ENCODE measurements at places on chromosomes 3 and 15.

DNA sequence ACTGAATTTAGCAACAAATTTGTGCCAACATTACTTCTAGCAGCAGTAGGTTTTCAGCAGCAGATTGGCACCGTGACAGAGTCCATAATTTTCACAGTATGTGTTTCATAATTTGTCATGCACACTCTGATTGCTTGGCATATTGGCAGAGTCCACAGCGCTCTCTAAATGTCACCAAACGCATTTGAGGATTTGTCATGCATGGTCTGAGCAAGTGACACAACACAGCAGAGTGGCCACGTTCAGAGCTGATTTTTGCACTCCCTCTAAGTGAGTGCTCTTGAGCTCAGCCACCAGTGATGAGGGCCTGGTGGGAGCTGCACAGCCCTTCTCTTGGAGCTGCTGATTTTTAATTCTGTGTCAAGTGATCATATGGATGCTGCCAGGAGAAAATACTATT, 1270.8 kb downstream of the ROBO1 start:
- no peak for DNase-seq

DNA sequence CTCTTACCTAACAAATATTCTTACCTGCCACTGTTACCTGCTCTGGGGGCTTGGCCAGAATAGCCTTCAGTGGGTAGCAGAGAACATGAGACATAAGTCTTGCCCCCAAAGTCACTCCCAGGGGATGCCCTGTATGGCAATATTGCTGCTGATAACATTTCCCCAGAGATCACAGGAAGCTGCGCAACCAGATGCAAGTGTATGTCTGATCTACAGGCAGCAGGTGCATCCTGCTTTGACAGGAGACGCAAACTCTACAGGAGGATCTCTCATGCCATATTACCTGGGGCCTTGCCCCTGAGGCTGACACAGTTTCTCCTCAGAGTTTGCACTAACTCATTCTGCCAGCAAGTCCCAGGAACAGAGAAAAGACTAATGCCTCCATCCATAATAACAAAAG, 174.4 kb upstream of the LPP start:
- DNase-seq = no peak

- DNase-seq = no peak
These were observed 473.7 kb downstream of the LPP start for GRCh38 chr3:188627652-188628051.

DNA sequence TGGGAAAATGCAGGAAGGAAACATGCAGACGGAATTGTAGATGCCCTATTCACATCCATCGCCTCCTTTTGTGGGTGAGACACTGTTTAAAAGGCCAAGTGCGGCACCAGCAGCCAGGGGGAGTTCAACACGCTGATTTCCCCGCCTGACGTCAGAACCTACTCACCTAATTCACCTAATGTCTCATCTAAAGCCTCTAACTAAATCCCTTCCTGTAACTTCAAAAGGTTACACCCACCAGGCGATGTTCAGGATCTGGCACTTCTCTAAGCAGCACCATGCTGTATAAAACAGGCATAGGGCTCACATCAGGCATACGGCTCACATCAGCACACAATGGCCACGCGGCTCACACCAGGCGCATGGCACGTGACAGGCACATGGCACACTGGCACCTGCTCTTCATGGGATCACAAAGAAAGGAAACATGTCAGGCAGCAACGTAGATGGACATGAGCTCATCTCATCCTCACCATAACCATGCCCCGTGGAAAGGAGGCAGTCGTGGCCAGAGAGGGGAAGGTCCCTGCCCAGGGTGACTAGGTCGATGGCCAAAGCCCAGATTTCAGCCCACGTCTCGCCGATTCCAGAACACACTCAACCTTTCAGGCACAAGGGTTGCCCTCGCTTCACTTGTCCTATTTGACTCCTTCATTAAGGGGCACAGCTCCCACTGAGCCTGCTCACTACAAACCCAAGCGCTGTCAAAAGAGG, 21.7 kb downstream of the XXYLT1 start:
- DNase-seq = no peak

DNA sequence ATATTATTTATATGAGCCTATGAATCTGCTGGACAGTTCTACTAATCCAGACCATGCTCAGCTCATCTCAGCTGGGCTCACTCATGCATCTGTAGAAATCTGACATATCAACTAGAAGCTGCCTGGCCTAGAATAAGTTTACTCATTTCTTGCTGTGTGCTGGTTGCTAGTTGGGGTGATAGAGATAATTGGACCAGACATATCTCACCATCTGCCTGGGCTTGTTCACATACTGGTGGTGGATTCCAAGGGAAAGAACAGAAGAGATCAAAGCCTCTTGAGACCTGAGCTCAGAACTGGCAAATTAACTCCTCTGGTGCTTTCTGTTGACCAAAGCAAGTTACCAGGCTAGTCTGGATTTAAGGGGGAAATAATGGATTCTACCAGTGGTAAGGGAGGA, 109.1 kb downstream of the NSUN3 start:
- no peak for DNase-seq

DNA sequence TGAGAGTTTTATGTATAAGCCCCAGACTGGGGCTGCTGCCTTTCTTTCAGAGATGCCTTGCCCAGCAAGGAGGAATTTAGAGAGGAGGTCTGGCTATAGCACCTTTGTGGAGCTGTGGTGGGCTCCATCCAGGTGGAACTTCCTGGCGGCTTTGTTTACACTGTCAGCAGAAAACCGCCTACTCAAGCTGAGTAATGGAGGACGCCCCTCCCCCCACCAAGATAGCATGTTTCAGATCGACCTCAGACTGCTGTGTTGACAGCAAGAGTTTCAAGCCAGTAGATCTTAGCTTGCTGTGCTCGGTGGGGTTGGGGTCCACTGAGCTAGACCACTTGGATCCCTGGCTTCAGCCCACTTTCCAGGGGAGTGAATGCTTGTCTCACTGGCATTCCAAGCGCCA, 155.6 kb downstream of the STXBP5L start:
- DNase-seq = no peak

GRCh38 chr3:159763602-159764489, 224.8 kb upstream of the IL12A start:
- DNase-seq = no peak

DNA sequence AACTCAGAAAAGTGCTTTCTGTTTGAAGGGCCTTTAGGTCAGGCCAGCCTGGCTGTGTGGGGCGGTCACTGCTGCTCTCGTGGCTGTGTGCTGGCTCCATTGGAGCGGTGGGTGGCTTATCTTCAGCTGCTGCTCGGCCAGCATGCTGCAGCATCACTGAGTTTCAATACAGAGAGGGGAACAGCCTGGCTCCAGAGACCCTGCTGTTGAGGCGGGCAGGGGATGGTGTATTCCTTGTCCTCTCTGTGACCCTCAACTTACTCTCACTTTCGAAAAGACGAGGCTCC, 248.5 kb upstream of the ONECUT1 start:
- no peak for DNase-seq

DNA sequence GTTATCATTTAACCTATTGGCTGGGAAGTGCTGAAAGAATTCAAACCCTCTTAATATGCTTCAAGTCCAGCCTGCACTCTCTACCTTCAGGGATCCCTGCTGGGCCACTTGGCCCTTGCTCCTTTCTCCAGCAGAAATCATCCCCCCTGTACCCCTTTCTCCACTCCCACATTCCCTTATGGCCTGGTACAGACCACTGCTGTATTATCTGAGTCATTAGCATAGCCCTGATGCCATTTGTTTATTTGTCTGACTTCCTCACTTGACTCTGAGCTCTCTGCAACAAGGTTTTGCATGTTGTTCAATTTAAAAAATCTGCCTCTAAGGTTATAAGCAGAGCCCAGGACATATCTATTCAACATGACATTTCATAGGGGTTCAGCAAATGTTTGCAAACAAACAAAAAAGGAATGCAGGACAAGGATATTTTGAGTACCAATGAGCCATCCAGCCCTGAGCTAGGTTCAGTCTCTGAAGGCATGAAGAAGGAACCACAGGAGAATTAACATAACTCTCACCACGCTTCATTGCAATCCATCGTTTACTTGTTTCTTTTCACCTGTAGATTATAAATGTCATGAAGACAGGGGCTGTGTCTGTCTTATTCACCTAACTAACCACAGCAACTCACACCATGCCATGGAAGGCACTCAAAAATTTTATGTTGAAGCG, 26.6 kb upstream of the HES1 start:
- DNase-seq = no peak

GRCh38 chr15:65873256-65873655, 4.0 kb downstream of the RAB11A start:
- DNase-seq = no peak

GRCh38 chr15:100570275-100570674, 31.7 kb downstream of the LINS1 start:
- DNase-seq = no peak

GRCh38 chr3:158330870-158331269, 221.0 kb downstream of the RSRC1 start:
- DNase-seq = no peak

DNA sequence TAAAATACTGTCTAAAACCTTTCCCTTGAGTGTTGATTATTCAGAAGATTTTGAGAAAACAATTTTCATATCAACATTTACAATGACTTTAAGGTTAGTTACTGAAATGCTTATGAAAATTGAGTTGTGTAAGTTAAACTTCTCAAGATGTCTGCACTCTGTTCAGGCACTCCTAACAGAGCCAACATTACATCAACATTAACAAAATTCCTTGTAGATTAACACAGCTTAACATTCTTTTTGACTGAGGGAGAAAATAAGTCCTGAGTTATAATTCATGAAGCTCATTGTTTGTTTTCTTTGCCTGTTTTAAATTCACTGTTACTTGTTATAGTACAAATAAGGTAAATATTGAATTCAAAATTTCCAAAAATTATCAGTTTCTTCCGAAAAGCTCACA, 9.0 kb downstream of the ACKR4 start:
- no peak for DNase-seq

Data from stimulated activated CD8-positive, alpha-beta memory T cell treated with anti-CD3 and anti-CD28 coated beads, Interleukin-4, amount 100 ng/mL, for 24 hours (primary cell).